ENCODE measurements at places on chromosomes 4 and X.

- no peak for DNase-seq
Observed at GRCh38 chr4:124943145-124943889, 230.8 kb upstream of the ANKRD50 start.

DNA sequence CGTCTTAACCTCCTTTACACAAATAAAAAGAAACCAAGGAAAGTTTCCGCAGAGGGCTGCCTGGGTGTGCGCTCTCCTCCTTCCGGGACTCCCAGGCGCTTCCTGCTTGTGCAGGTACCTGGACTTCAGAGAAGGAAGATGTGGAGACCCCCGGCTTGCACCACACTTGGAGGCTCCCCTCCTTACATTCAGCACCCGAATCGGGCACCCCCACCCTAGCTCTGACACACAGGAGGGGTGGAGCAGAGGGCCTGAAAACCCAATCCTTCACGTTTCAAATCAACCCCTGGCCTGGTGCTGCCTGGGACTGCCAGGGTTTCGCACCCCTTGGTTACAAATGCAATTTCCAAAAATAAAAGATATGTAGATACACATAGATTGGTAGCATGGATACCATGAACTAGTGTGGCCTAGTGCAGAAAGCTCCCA lies 3.1 kb downstream of the NKX3-2 start:
- no peak for DNase-seq

GRCh38 chr4:125736057-125736456 lies 421.3 kb downstream of the FAT4 start:
- no peak for DNase-seq

DNA sequence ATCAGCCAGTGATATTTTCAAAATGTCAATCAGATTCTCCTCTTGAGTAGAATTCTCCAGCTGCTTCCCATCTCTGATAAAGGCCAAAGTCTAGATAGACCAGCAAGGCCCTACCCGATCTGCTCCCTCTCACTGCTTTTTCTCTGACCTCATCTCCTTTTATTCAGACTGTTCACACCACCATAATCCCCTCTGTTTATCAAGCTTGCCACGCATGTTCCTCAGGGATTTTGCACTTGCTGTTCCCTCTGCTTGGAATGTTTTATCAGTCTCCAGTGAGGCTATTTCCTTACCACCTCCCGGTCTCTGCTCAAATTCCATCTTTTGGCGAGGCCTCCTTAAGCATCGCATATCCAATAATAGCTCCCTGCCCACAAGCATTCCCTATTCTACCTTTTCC lies 20.1 kb downstream of the NOCT start:
- no peak for DNase-seq

DNA sequence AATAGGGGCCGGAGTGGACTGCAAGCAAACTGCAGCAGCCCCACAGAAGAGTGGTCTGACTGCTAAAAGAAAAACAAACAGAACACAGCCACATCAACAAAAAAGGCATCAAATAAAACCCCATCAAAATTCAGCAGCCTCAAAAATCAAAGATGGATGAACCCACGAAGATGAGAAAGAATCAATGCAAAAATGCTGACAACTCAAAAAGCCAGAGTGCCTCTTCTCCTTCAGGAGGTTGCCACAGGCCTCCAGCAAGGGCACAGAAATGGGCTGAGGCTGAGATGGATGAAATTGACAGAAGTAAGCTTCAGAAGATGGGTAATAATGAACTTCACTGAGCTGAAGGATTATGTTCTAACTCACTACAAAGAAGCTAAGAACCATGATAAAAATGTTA lies 388.6 kb downstream of the PABPC4L start:
- DNase-seq, result no peak

DNA sequence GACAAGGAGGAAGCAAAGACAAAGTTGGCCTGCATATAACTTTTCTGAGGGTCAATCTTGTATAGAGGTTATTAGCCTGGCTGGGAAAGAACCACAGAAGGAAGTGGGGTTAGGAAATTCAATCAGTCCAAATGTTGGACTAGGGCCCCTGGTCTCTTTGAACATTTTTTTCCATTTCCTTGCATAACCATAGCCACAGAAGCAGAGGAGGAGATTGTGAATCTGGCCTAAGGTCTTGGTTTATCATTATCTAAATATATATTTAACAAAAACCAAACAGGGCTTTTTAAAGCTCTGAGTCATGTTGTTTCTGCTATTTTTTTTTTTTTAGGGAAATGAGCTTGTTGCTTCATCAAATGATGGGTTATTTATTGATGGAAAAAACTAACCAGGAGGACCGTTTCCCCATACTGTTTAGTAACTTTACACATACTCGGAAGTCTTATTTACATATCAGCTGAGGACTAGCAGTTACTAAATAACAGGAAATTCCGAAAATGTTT lies 97.7 kb upstream of the ACSL4 start:
- DNase-seq, result no peak

All from stimulated activated CD4-positive, alpha-beta T cell treated with anti-CD3 and anti-CD28 coated beads, Interleukin-1b, Interleukin-23, amount 100 ng/mL, for 1 hour (primary cell).